ENCODE measurements at places on chromosomes 4 and X. TPM values are rescaled to one million over a fixed set of nuclear protein-coding genes. Genes with fewer than 3 reads are reported as not detected.

Gene WAS
- polyA plus RNA-seq, result 0.30 TPM

Gene EFHC2
- polyA plus RNA-seq, result 0.03 TPM

Gene CLDN22
- not detected for polyA plus RNA-seq

Gene MAGED4B
- polyA plus RNA-seq, result 32.2 TPM

Gene ARMCX1
- polyA plus RNA-seq, result 9.2 TPM

Gene SHROOM2
- polyA plus RNA-seq, result not detected

Gene CITED1
- 0.41 TPM for polyA plus RNA-seq

Gene CA5B
- polyA plus RNA-seq, result 8.0 TPM

Gene TCP11X2
- not detected for polyA plus RNA-seq

Gene GASK1B
- polyA plus RNA-seq, result 3.7 TPM

Gene FGFBP2
- polyA plus RNA-seq, result 0.62 TPM

Gene CENPI
- polyA plus RNA-seq, result 2.6 TPM

Gene KCND1
- polyA plus RNA-seq, result 0.99 TPM

Gene CSAG2
- polyA plus RNA-seq, result not detected

Gene VGLL1
- polyA plus RNA-seq, result not detected

Gene RAB9B
- polyA plus RNA-seq, result 0.64 TPM

Gene SOX3
- not detected for polyA plus RNA-seq

Gene CCSER1
- polyA plus RNA-seq, result 0.02 TPM

Gene CYSLTR1
- not detected for polyA plus RNA-seq

Gene GPR119
- not detected for polyA plus RNA-seq

Gene CYBB
- not detected for polyA plus RNA-seq

Gene DSPP
- polyA plus RNA-seq, result not detected

Gene MAGEA10
- polyA plus RNA-seq, result 49.8 TPM

Gene ATOH1
- polyA plus RNA-seq, result not detected

Gene SLC4A4
- not detected for polyA plus RNA-seq

Gene THAP6
- polyA plus RNA-seq, result 9.6 TPM

Gene CTAG2
- 3.7 TPM for polyA plus RNA-seq

Gene GCNA
- 1.8 TPM for polyA plus RNA-seq

Gene ZMAT1
- polyA plus RNA-seq, result 3.8 TPM

Gene RS1
- polyA plus RNA-seq, result not detected

Gene ZFP92
- 0.28 TPM for polyA plus RNA-seq

Gene ZAR1
- polyA plus RNA-seq, result not detected

Gene DCX
- polyA plus RNA-seq, result 0.26 TPM

Gene G3BP2
- 50.1 TPM for polyA plus RNA-seq

Gene NR3C2
- 0.03 TPM for polyA plus RNA-seq

Gene IL21
- not detected for polyA plus RNA-seq

Gene AKAP14
- 0.23 TPM for polyA plus RNA-seq

Gene TCEAL7
- polyA plus RNA-seq, result 20.2 TPM

Gene ZCCHC18
- 7.5 TPM for polyA plus RNA-seq

Gene CSAG1
- polyA plus RNA-seq, result 55.8 TPM

Gene USP26
- not detected for polyA plus RNA-seq

Gene SUPT20HL1
- not detected for polyA plus RNA-seq

Gene FHIP1A
- polyA plus RNA-seq, result 1.3 TPM

Gene AWAT2
- polyA plus RNA-seq, result 0.15 TPM

Gene GAGE12F
- not detected for polyA plus RNA-seq

Gene COL4A6
- not detected for polyA plus RNA-seq

Gene SSX1
- polyA plus RNA-seq, result not detected
